ENCODE measurements at places on chromosomes 3 and 15.
A peak's percentile ranks its signal among the peaks of the same experiment; 100 is the strongest.

DNA sequence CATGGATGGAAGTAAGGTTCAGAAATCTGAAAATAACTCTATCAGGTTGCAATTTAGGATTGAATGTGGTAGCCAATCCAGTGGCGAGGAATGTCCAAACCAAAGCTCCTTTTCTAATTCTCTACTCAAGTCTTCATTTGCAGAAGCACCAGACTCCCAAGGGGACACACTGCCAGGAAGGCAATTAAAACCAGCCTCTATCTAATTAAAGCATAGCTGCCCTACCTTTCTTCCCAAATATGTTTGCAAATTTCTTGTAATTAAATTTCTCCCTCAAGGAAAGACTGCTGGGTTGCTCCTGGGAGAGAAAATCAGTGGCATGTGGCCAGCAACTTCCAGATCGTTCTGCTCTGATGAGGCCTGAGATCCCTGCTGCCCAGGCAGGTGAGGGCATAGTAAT is 153.4 kb upstream of the MCTP2 start:
- no peak for DNase-seq

DNA sequence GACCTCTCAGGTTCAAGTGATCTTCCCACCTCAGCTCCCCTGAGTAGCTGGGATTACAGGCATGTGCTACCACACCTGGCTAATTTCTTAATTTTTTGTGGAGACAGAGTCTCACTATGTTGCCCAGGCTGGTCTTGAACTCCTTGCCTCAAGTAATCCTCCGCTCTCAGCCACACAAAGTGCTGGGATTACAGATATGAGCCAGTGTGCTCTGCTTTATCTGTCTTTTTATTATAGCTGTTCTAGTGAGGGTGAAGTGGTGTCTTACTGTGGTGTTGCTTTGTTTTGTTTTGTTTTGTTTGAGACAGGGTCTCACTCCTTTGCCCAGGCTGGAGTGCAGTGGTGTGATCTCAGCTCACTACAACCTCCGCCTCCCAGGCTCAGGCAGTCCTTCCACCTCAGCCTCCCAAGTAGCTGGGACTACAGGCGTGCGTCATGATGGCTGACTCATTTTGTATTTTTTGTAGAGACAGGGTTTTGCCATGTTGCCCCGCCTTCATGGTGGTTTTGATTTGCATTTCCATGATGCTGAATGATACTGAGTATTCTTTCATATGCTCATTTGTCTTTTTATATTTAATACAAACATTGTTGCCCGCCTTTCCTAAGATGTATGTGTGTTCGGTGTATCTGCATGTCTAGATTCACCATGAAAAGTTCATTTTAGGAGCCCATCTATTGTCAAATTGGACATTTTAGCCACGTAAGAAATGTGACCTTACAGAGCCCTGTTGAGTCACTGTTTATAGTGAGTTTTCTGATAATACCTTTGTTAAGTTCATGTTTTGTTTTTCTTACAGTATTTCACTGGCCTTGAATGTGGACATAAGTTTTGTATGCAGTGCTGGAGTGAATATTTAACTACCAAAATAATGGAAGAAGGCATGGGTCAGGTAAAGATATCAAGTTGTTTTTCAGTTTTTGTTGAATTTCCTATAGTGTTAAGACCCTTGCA is 80.6 kb downstream of the ARIH1 start:
- DNase-seq = no peak

- DNase-seq = no peak
Measured at GRCh38 chr3:53581671-53582070, 87.3 kb downstream of the CACNA1D start.

DNA sequence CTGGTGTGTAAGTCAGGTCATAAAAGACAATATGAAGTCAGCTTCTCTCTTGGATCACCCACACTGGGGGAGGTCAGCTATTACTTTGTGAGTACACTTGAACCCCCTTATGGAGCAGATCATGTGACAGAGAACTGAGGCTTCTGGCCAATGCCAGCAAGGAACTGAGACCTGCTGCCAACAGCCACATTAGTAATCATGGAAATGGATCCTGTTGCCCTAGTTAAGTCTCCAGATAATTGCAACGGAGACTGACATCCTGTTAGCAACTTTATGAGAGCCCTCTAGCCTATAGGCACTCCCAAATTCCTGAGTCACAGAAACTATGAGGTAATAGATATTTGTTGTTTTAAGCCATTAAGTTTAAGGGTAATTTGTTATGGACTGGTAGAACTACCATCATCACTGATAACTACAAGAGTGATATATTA is 110.4 kb upstream of the GMNC start:
- DNase-seq = no peak

DNA sequence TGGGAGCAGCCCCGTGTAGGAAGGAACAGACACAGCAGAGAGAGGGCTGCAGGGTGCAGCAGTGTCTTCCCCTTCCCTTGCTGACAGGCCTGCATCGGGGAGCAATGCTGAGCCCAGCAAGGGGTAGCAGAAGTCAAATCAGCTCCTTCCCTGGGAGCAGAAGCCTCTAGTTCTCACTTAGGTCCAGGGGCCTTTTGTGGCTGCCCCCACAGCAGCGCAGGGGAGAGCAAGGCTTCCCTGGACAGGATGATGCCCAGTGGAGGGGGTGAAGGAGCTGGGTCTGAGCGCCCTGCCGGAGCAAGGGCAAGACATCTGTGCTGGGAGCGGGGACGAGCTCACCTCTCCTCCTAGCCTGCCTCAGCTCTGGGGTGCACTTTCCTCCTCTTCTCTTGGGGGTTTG is 827 bp downstream of the PLCB2 start:
- DNase-seq = peak; percentile 8

DNA sequence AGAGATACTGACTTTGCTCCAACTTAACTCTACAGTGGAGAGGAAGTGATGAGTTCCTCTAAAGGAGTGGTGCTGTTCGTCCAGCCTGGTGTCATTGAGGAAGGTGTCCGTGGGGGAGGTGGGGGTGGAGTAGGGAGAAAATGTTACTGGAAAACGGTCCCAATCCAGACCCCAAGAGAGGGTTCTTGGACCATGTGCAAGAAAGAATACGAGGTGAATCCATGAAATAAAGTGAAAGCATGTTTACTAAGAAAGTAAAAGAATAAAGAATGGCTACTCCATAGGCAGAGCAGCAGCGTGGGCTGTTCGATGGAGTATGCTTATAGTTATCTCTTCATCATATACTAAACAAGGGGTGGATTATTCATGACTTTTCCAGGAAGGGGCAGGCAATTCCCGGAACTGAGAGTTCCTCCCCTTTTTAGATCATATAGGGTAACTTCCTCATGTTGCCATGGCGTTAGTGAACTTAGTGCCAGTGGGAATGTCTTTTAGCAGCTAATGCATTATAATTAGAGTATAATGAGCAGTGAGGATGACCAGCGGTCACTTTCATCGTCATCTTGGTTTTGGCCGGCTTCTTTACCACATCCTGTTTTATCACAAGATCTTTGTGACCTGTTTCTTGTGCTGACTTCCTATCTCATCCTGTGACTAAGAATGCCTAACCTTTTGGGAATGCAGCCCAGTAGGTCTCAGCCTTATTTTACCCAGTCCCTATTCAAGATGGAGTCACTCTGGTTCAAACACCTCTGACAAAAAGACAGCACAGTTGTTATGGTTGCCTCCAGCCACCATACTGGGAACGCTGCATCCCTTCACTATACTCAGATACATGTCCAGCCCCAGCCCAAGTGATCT is 38.6 kb downstream of the CLEC3B start:
- peak; percentile 24 for DNase-seq

DNA sequence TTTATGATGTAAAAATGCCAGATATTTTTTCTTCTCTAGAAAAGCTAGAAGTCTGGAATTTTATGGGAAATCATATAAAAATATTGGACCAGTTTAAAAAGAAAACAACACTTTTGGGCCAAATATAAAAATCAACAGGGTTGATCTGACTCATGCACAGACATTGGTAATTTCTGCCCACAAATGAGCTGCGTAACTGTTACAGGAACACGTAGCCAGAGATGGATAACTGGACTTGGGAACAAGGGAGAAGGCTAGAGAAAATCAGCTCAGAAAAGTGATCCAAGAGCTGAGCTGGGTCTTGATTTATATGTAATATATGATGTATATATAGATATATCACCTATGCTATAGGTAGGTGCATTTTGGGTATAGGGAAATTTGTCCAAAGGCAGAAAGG is 36.8 kb upstream of the NAALADL2 start:
- no peak for DNase-seq

DNA sequence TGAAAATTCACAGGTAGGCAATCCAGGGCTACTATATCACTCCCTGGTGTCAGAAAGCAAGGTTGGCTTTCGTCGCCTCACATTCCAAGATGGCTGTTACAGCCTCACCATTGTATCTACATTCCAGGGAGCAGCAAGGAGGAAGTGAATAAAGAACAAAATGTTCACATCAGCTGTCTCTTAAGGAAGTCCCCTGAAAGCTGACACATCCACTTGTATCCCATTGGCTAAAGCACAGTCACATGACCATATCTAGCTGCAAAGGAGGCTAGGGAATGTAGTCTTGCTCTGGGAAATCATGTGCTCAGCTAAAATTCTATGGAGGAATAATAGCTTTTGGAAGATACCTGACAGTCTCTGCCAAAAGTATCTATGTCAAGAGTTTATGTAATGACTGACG is 12.8 kb upstream of the GATA2 start:
- no peak for DNase-seq

- no peak for DNase-seq
Measured at GRCh38 chr15:82641129-82641798, 5.9 kb downstream of the CPEB1 start.

DNA sequence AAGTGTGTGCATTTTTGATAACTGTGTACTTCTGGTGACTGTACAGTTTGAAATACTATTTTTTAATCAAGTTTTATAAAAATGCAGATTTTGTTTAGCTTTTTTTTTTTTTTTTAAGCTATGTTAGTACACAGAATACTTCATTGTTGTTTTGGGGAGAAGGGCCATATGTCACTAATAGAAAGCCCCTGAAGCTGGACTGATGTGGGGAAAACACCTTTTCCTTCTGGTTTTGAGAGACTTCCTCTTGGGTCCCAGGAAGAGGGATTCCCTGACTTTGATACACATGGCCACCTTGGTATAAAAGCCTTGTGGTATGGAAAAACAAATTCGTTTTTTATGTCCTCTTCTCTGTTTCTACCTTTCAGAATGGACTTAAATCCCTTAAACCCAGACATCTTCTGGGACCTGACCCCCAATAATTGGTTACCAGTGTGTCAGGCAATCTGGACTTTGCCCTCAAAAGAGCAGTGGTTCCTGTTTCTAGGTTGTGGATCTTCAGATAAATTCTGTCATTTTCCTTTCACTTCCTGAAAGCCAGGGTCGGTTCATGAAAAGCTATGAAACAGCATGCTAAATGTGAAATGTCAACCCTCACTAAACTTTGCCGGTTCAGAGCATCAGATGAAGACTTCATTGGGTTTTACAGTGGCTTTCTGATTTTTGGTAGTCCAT is 31.1 kb upstream of the BLOC1S6 start:
- no peak for DNase-seq

DNA sequence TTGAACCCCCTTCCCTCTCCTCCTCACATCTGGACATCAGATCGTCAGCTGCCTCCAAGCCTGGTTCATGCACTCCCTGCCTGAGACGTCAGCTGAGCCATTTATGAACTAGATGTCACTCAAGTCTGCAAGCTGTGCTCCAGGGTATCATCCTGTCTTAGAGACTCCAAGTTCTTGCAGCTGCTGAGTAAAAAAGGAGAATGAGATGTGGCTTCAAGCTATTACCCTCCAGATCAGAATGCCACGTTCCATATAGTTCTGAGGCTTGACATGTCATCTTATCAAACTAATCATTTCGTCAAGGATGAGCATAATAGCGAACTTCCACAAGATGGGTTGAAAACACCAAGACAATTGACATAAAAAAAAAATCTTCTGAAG is 766.3 kb downstream of the TBL1XR1 start:
- no peak for DNase-seq

DNA sequence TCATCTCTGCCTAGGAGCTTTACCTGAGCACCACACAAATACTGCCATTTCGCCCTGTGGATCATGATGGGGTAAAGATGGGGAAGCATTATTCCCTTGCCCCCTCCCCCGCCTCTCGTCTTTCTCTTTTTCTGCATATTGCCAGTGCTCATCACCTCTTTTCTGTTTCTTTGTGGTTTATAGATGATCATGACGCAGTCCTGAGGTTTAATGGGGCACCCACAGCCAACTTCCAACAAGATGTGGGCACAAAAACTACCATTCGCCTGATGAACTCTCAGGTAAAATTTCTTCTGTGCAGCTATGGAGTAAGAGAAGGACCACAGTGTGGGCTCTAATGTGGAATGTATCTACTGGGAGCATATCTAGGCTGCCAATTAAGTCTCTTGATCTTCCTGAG is 88.2 kb downstream of the RPL39L start:
- no peak for DNase-seq

DNA sequence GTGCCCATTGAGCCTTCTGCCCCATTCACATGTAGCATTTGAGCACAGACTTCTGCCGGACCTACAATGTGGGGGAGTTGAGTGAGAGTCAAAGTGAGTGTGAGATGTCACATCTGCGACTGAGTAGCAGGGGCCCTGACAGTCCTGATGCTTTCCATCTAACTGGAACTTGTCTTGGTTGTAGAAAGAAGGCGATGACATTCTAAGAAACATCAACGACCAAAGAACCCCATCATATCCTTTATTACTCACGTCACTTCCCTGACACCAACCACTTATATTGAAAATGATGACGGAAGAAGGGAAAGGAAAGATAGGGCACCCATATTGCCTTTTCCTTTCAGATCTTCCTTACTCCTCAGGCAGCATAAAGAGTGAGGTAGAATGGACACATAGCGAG is 30.5 kb downstream of the SMAD3 start:
- DNase-seq = no peak

DNA sequence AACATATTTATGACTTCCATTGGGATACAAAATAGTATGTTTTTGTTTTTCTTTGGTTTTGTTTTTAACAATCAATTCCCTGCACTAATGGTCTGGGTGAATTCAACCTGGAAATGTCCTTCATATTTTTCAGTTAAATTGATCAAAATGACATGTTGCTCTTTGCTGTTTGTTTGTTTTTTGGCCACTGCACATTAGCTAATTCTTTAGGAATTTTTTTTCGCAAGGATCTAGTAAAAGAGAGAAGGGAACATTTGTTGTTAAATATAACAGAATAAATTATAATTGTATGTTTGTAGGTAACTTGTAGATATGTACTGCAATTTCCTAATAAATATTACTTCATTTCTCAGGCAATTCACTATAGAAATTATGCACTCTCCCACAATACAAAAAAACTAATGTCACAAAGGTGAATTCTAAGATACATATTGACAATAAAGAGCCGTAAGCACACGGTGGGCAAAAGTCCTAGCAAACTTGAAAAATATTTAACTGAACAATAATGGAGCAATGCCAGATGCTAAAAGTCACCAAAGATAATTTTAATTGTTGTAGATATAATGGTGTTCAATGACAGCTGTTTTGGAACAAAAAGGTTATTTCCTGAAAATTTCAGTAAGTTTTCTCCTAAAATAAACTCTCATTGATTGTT is 21.4 kb upstream of the PPARG start:
- DNase-seq = no peak

GRCh38 chr3:48472673-48472922 is 26.1 kb downstream of the ATRIP start:
- DNase-seq = no peak
